ENCODE measurements at places on chromosomes 2 and 18. TPM values are rescaled to one million over a fixed set of nuclear protein-coding genes. Genes with fewer than 3 reads are reported as not detected.

Gene MOGAT1
- total RNA-seq = not detected

Gene SKOR2
- not detected for total RNA-seq

Gene BCL11A
- total RNA-seq = 31.4 TPM

DNA sequence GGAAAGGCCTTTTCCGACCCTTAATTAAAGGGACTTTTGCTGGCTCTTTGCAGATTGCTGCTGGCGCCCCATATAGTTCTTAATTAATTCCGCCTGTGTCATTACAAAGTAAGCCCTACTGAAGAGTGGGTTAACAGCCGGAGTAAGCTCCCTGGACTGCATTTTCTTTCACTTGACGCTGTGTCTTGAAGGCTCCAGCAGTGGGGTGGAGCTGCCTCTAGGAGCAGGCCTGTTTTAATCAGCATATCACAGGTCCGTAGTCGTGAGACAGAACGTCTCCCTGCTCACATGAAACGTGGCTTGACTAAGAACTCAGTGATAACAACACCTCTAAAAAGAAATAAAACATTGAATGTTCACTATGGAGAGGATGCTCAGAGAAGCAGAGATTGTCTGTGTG, 329.9 kb upstream of the RAB12 start:
- no peak for DNase-seq

DNA sequence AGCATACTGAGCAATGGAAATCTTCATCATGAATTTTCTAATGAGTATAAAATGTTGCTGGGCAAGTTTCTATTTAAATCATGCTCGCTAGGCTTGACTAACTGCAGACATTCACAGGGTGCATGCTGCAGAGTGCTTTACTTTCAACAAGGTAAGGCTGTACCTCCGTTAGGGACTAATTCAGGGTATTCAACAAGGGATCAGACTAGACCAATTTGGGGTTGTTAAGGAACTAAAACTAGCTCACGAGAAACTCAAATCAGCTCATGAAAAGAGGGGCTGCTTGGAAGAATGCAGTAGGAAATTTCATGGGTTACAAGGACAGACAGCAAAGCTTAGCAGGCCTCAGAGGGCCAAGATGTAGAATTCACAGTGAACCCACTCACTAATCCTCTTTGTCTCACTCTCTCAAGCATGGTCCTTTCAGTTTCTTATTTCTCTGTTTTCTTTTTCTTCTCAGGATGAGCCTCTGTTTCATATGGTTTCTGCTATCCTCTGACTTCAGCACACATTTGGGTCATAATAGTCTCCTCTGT, 2.2 kb downstream of the MYO3B start:
- no peak for DNase-seq

DNA sequence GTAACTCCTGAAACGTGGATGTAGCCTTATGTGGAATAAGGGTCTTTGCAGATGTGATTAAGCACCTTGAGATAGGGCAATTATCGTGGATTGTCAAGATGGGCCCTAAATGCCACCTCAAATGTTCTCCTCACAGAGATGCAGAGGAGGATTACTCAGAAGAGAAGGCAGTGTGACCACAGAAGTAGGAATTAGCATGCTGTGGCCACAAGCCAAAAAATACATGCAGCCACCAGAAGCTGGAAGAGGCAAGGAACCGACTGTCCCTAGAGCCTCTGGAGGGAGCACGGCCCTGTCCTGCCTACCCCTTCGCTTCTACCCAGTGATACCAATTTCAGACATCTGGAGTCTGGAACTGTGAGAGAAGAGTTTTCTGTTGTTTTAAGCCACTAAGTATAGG, 47.3 kb upstream of the MGAT5 start:
- no peak for DNase-seq

GRCh38 chr2:206639636-206640035, 2.7 kb upstream of the FAM237A start:
- DNase-seq = no peak

DNA sequence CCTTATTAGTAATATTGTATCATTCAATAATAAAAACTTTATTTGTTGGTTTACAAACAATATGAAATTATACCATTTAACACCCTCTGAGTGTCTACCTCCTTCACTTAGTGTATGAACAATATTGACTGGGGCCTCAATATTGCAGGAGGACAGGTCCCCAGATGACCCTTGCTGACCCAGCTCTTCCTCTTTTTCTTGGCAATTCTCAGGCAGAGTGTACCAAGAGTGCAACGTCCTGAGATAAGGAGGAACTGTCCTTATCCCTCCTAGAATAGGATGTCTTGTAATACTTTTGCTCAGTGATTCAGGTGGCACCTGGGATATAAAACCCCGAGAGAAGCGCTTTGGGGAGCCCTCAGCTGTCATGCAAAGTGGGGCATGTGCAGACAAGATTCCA, 76.8 kb downstream of the PLA2R1 start:
- no peak for DNase-seq

- DNase-seq = no peak
These were observed 169.2 kb downstream of the KLHL29 start for GRCh38 chr2:23554054-23554697.
